ENCODE measurements at places on chromosomes 3 and 15.
A peak's percentile ranks its signal among the peaks of the same experiment; 100 is the strongest.

- DNase-seq: no peak
These were observed 61.9 kb downstream of the ZNF609 start for GRCh38 chr15:64522226-64522823.

DNA sequence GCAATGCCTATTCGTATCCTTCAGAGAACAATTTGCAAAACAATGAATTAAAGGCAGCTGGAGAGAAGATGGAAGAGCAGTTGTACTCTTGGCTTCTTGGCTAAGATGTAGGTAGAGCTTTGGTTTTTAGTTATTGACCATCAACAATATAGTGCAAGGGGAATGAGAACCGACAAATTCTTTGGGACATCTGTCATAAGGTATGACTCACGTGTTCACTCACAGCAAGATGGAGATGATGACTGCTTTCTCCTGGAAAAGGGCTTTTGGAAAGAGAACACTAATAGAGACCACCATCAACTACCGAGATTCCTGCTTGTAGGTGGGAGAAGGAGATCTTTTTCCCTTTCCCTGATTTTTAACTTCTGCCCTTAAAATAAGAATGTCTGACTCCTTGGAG is 234.9 kb downstream of the NTRK3 start:
- no peak for DNase-seq

GRCh38 chr3:128632301-128632700 is 18.3 kb downstream of the RPN1 start:
- no peak for DNase-seq

DNA sequence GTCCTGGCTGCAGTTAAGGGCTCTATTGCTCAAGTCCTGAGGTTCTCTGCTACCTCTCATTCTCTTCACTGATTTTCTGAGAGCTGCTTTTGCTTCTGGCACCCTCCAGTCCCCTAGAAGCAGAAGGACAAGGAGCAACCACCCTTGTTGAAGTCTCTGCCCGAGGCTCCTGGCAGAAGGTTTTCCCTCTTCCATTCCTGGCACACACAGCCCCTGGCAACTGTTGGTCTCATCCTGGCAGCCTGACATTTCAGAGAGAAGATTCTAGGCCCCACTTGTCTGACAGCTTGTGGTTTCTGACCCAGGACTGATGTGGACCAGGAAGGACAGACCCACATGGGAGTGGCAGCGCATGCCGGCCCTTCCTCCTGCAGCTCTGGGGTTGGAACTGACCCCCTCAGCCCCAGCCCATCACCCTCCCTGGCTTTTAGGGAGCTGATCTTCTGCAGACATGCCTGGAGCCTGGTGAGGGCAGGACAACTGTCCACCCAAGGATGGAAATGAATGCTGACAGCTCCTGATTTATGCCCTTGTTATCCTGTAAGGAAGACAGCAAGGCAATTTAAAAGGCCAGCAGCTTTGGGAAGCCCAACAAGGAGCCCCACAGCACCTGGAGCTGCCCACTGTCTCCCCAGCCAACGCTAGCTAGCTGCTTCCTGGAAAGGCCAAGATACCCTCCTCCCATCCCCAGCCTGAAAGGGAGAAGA is 13.0 kb upstream of the NTRK3 start:
- DNase-seq: no peak

DNA sequence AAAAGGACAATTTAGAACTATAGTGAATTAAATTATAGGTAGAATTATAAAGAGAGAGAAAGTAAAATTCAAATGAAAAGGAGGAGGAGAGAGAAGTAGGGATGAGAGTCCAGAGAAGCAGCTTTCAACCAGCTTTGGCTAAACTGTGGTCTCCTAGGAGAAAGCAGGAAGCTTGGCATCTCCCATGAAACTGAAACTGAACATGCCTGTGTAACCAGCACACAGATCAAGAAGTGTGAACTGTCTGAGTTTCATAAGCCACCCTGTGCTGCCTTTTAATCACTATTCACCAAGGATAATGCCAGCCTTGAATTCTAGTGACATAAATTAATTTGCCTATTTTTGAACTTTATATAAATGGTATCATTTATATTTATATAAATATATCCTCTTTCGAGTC is 128.5 kb downstream of the MYRIP start:
- no peak for DNase-seq

GRCh38 chr15:58419803-58420524 is 11.8 kb upstream of the LIPC start:
- no peak for DNase-seq

- DNase-seq: no peak
These were observed 9.2 kb upstream of the STT3B start for GRCh38 chr3:31523543-31523942.

DNA sequence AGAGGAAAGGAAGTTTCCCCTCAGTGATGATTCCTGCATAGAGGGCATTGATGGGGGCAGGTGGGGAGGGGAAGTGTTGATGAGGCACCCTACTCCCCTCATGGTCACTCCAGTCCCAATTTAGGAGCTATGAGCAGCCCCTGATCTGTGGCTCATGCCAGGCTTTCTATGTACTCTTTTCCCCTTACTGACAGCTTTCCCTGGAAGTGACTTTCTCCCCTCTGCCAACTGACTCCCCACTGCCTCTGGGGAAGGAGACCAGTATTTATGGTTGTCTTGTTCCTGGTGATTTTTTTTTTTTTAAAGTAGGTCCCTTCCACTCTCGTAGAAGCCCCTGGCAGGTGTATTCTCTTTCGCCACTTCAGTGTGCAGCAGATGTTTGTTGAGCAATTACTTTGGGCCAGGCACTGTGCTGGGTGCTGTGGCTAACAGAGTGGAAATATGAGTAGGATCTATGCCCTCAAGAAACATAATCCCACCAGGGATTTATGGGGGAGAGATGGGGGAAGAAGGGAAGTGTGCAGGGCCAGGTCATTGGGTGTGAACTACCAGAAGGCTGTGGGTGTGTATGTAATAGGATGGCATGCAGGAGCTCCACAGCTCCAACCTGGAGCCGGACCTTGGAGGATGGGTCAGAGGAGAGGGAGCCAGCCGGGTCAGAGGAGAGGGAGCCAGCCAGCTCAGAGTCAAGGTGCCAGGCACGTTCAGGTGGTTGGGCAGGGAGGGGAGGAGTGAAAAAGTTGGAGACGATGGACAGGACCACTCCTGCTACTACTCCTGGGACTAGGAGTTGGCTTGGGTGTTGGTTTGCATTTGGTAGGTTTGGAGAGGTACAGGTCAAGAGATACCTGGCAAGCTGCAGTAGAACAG is 3.5 kb downstream of the SMAD6 start:
- no peak for DNase-seq

DNA sequence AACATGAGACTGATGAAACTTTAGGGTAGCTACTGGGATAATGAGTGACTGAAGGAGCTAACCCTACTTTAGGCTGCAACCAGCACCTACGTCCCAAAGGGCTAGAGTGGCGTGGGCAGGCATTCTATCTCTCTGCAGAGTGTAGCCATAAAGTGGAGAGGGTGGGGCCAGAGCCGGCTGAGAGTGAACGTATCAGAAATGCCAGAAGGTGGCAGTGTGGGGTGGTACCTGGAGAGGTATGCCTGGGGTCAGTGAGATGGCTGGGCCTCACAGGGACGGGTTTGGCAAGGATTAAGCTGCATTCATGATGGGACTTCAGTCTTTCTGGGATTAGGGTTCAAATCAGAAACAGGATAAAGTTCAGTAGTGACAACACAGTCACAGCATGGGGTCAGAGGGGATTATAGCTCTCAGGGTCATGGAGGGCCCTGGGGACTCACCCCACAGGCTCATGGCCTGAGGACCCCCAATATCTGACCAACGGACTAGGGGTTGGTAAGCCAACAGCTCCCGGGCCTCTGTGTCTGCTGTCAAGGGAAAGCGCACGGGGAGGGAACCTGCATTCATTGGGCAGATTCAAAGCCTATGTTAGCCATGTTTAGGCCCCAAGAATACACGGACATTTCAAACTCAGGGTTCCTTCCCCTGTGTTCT is 86.5 kb upstream of the FOXB1 start:
- peak; percentile 29 for DNase-seq

DNA sequence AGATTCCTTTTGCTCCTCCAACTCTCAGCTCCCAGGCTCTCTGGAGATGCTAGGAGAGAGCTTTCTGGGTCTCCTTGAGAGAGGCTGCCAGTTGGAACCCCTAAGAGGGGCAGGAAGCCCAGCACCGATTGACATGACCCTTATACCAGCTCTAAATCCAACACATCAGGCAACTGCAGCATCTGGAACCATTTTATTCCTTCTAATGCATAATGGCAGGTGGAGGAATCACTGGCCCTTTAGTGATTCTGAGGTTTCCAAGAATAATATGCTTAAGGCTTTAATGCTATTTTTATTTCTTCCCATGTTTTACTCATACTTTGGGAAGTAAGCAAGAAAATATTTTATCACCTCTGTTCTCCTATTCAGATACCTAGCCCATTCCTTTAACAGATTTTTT is 60.3 kb upstream of the TEX264 start:
- DNase-seq: no peak

DNA sequence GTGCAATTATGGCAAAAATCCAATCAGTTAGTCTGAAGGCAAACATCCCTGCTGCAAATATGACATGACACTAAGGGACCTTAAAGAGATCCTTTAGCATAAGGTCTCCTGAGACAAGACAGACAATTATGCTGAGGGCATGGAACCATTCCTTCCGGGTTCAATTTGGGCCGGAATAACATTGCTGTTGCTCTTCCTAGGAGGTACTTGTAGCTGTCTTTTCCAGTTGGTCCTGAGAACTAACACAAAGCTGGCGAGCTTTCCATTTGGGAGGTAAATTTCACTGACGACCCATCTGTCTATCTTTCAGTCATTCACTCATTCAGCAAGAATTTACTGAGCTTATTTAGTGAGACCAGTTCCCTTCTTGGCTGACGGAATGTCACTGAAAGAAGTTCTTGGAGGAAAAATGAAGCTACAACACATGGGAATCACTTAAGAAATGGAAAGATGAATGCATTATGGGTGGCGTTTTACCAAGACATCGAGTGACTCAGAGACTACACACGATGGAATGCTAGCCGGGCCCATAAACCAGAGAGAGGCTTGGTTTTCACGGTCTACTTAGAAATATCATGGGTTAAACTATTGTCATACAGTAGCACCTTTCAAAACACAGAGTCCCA is 215.5 kb downstream of the PDZRN3 start:
- DNase-seq: no peak

DNA sequence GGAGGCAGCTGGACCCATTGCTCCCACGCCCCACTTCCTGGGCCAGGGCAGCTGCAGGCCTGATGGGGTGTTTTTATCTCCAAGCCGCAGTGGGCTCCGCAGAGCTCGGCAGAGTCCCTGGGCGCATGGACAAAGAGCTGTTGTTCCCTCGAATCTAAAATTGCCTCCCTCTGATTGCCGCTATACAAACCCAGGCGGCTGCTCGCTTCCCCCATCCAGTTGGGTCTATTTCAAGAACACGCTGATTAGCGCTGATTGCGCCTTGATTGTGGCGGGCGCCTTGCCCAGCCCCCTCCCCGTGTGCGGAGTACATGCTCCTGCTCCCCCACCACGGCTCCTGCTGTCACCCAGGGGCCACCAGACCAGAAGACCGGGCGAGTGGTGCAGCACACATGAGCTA is 43.4 kb upstream of the SLC6A1 start:
- no peak for DNase-seq

GRCh38 chr15:34804776-34805175 is 9.4 kb upstream of the ACTC1 start:
- DNase-seq: no peak

- DNase-seq: peak; percentile 80
These were observed 44.6 kb upstream of the VILL start for GRCh38 chr3:37945807-37946530.

DNA sequence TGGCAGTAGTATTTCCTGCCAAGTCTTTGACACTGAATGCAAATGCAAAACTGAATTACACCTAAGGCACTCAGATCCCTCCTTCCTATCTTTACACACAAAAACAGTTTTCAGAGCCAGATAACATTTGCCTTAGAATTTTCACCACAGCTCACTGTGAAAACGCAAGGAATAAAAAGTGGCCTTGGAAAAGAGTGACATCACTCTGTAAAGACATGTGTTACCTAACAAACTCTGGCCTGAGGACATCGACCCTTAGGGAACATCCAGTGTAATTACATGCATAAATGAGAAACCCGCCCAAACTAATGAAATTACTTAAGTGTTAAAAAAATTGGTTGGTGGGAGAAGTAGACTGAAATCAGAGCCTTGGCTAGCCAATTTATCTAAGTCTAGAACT is 88.9 kb downstream of the PLOD2 start:
- no peak for DNase-seq

DNA sequence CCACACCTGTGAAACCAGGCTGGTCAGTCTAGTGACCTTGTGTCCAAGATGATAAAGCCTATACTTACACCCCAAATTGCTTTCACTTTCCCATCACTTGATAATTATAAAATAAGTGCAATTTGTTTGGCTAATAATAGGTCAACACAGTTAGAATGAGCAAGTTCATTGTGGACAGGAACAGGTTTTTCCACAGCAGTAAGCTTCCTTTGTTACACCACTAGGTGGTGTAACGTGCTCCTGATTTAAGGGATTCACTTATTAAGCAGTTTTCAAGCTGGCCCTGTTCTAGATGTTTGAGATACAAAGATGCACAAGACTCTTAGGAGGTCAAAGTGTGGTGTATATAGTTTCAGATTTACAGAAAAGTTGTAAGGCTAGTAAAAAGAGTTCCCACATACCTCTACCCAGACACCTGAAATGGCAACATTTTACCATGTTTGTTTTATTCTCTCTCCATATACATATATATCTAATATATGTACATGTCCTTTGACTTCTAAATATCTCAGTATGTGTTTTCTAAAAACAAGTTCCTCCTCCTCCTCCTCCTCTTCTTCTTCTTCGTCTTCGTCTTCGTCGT is 6.8 kb upstream of the MFSD1 start:
- peak; percentile 45 for DNase-seq

DNA sequence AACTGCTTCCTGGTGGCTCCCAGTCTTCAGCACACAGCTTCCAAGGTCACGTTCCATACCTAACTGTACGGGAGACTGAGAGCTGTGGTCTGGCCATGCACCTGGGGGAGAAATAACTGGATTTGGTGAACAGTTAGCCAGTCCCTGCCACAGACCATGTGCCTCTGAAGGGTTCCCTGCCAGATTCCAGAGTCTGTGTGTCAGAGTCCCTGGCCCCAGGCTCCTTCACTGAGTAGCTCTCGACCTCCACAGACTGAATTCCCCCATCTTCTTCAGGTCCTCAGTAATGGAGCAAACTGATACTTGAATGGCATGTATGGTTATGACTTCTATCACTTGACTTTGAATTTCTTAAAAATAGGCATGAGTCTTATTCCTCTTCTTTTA is 17.5 kb downstream of the MKRN2OS start:
- DNase-seq: no peak

DNA sequence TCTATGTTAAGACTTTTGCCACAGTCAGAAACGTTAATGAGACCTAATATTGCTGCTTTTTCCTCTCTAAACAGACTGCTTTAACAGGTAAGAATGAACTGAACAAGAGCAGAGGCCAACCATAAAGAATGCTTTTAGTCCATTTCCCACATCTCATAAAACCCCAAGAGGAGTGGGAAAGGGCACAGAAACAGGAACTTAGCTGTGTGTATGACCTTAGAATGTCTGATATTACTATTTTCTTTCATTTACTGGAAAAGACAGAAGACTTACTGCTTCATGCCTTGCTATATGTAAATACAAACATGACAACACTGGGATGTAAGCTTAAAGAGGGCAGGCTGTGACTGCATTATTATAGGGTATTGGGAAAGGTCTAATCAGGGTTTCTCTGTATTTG is 115.0 kb downstream of the ISL2 start:
- DNase-seq: no peak

- DNase-seq: no peak
These were observed 471.5 kb upstream of the IL12A start for GRCh38 chr3:159517105-159517504.

Data from SW 1271 (cell line).